ENCODE measurements at places on chromosomes 11 and 22. TPM values are rescaled to one million over a fixed set of nuclear protein-coding genes. Genes with fewer than 3 reads are reported as not detected.
A peak's percentile ranks its signal among the peaks of the same experiment; 100 is the strongest.

P2RY6 gene
- total RNA-seq = 1.9 TPM

MMP12 gene
- not detected for total RNA-seq

DNA sequence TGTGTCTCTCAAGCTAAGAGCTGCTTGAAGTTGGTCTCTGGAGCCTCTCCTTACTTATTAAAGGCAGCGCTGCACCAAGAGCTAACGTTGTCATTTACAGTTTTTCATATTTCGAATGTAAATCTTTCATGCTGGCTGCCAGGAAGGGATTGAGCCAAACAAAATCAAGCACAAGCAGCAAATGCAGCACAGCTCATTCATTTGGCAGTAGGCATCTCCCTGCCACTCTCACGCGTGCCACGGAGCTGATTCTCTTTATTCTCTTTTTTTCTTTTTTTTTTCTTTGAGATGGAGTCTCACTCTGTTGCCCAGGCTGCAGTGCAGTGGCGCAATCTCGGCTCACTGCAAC, 1.4 kb upstream of the VEGFB start:
- peaks cover 6% of the 10 kb centered on the region for H3K36me3 ChIP-seq
- H3K27ac ChIP-seq = no peak overlapping the region
- no peaks in the 10 kb centered on the region for H3K4me1 ChIP-seq
- H3K4me3 ChIP-seq = no peak overlapping the region
- H3K27me3 ChIP-seq = no peaks in the 10 kb centered on the region
- DNase-seq = no peak

DNA sequence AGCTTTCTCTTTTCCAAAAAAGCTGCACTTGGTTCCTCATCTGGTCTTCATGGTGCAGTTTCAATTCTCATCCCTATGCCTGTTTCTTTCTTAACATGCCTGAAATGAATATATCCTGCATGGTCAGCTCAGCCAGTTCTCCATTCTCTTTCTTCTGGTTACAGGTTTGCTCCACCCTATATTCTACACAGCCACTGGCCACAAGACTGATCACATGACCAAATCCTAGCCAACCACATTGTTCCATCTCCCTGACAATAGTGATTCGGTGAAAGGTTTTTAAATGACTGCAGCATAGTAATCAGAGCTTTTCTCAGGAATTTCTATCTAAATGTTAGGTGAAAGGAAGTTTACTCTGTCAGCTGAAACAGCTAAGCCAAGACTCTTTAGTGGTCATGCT, 891.4 kb downstream of the METTL15 start:
- H3K4me1 ChIP-seq = no peaks in the 10 kb centered on the region
- no peak overlapping the region for H3K4me3 ChIP-seq
- H3K36me3 ChIP-seq = no peaks in the 10 kb centered on the region

DNA sequence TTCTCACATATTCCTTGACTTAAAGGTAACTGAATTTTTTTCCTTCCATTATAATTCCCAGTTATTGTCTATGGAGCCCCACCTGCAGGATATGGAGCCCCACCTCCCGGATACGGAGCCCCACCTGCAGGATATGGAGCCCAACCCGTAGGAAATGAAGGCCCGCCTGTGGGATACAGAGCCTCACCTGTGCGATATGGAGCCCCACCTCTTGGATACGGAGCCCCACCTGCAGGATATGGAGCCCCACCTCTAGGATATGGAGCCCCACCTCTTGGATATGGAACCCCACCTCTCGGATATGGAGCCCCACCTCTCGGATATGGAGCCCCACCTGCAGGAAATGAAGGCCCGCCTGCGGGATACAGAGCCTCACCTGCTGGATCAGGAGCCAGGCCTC, 28.1 kb downstream of the WBP2NL start:
- DNase-seq = no peak
- no peaks in the 10 kb centered on the region for H3K36me3 ChIP-seq
- no peak overlapping the region for H3K4me3 ChIP-seq
- H3K4me1 ChIP-seq = no peaks in the 10 kb centered on the region
- H3K27me3 ChIP-seq = no peaks in the 10 kb centered on the region

DNA sequence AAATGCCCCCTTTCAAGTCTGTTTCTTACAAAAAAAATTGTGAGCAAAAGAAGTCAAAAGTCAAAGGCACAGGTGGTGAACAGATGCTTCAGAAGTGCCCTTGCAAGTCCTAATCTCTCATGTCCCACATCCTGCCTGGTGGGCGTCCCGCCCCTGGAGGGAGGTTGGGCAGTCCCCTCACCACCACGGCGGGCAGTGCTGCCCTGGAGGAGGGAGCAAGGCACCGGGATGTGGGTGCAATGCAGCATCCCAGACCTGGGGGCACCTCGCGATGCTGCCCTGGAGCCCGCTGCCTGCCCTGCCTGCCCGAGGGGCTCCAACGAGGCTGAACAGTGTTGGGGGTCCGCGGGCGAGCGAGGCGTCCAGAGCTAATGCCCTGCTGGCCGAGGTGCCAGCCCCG, 15.9 kb downstream of the MRGPRG start:
- peaks cover 6% of the 10 kb centered on the region for H3K4me1 ChIP-seq
- DNase-seq = no peak
- H3K36me3 ChIP-seq = no peaks in the 10 kb centered on the region
- H3K27ac ChIP-seq = no peak overlapping the region

MOV10L1 gene
- total RNA-seq = 1.1 TPM

- no peak overlapping the region for H3K4me3 ChIP-seq
- no peak for DNase-seq
- no peaks in the 10 kb centered on the region for H3K4me1 ChIP-seq
- H3K27me3 ChIP-seq = no peaks in the 10 kb centered on the region
- H3K27ac ChIP-seq = no peak overlapping the region
Measured at GRCh38 chr11:37849706-37850105, 1251.7 kb upstream of the RAG2 start.

GRCh38 chr22:22576244-22576988, 17.4 kb upstream of the PRAME start:
- no peaks in the 10 kb centered on the region for H3K36me3 ChIP-seq
- H3K4me3 ChIP-seq = no peak overlapping the region
- no peaks in the 10 kb centered on the region for H3K4me1 ChIP-seq
- H3K27me3 ChIP-seq = no peaks in the 10 kb centered on the region
- H3K27ac ChIP-seq = no peak overlapping the region

- H3K27me3 ChIP-seq = no peaks in the 10 kb centered on the region
- H3K36me3 ChIP-seq = no peaks in the 10 kb centered on the region
- no peak overlapping the region for H3K27ac ChIP-seq
Measured at GRCh38 chr22:50139843-50140415, 30.6 kb upstream of the PANX2 start.

DNA sequence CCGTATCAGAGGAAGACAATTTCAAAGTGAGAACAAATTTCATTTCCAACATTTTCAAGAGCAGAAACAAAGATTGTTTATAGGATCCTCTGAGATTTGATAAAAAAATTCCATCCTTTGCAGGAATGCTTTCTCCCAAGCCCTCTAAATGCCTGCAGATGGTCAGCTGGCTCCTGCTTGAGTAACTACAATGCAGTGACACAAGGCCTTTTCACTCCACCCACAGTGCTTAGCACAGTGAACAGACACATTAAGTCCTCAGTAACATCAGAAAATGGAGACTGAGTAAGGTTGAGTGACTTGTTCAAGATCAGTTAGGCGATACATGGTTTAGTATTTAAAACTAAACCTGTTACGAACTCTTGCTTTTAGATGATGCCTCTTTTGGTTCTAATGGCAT, 527.1 kb upstream of the CCDC90B start:
- DNase-seq = no peak
- no peak overlapping the region for H3K4me3 ChIP-seq
- H3K27ac ChIP-seq = no peak overlapping the region

DNA sequence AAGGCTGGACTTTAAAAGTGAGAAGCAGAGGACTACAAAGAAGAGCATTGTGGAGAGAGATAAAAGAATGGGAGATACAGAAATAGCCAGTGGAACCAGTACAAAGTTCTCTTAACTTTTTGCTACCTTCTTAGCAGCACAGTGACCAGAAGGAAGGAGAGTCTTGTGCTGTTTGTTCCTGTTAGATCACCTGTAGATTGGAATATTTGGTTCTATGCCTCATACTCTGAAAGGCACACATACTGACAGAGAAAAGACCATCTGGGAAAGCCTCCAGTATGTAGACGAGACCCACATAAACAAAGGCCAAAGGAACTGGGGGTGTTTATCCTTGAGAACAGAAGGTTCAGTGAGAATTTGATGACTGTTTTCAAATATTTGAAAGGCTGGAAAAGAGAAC, 18.7 kb downstream of the RNF141 start:
- no peak overlapping the region for H3K4me3 ChIP-seq
- no peak overlapping the region for H3K27ac ChIP-seq
- no peak for DNase-seq
- peaks cover 70% of the 10 kb centered on the region for H3K36me3 ChIP-seq

- H3K36me3 ChIP-seq = no peaks in the 10 kb centered on the region
- H3K27ac ChIP-seq = no peak overlapping the region
- no peaks in the 10 kb centered on the region for H3K4me1 ChIP-seq
- no peak overlapping the region for H3K4me3 ChIP-seq
- DNase-seq = no peak
- H3K27me3 ChIP-seq = no peaks in the 10 kb centered on the region
Measured at GRCh38 chr11:27592098-27592780, 85.7 kb upstream of the LIN7C start.

DNA sequence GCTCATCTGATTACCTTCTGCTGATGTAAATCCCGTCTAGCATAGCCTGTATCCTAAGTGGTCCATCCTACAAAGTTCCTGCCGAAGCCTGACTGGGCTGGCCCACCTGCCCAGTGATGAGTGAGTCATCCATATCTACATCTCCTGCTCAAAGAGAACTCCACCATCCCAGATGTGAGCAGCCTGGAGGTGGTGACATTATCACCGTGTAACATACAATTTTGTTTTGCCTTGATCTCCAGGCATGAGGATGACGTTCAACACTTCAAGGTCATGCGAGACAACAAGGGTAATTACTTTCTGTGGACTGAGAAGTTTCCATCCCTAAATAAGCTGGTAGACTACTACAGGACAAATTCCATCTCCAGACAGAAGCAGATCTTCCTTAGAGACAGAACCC, 5.6 kb downstream of the TMA7B start:
- H3K27ac ChIP-seq = no peak overlapping the region
- H3K4me1 ChIP-seq = peaks cover 26% of the 10 kb centered on the region
- no peaks in the 10 kb centered on the region for H3K27me3 ChIP-seq
- no peaks in the 10 kb centered on the region for H3K36me3 ChIP-seq
- H3K4me3 ChIP-seq = no peak overlapping the region
- no peak for DNase-seq

GRCh38 chr11:102272047-102272824, 45.0 kb upstream of the BIRC3 start:
- H3K36me3 ChIP-seq = no peaks in the 10 kb centered on the region
- no peak overlapping the region for H3K4me3 ChIP-seq
- no peaks in the 10 kb centered on the region for H3K27me3 ChIP-seq

GRCh38 chr11:69638941-69639681, 1.8 kb upstream of the CCND1 start:
- peak overlapping the region; percentile 29 for H3K4me3 ChIP-seq
- no peaks in the 10 kb centered on the region for H3K4me1 ChIP-seq

DNA sequence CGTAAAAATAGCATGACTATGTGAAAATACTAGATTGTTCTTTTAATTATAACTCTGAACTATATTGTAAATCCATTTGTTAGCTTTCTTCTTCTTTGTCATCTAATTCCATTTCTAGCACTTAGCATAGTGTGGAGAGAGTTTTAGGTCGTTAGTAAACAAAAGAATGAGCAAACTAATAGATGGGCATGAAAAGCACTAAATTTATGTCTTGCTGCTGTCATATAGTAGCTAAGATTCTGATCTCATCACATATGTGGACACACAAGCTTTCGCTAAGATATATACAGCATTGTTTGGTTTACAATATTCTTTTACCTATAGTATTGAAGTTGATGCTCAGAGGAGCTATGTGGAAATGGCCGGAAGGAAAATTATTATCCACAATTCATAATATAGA, 370.5 kb downstream of the CNTN5 start:
- no peaks in the 10 kb centered on the region for H3K36me3 ChIP-seq
- DNase-seq = no peak
- no peaks in the 10 kb centered on the region for H3K4me1 ChIP-seq
- H3K27me3 ChIP-seq = no peaks in the 10 kb centered on the region

OR4D10 gene
- total RNA-seq = not detected

AGBL2 gene
- total RNA-seq = not detected

TIGD3 gene
- total RNA-seq = not detected

- H3K27ac ChIP-seq = no peak overlapping the region
- H3K4me3 ChIP-seq = no peak overlapping the region
- no peaks in the 10 kb centered on the region for H3K27me3 ChIP-seq
- H3K36me3 ChIP-seq = peaks cover 4% of the 10 kb centered on the region
Measured at GRCh38 chr11:20005747-20006146, 154.5 kb downstream of the DBX1 start.

DNA sequence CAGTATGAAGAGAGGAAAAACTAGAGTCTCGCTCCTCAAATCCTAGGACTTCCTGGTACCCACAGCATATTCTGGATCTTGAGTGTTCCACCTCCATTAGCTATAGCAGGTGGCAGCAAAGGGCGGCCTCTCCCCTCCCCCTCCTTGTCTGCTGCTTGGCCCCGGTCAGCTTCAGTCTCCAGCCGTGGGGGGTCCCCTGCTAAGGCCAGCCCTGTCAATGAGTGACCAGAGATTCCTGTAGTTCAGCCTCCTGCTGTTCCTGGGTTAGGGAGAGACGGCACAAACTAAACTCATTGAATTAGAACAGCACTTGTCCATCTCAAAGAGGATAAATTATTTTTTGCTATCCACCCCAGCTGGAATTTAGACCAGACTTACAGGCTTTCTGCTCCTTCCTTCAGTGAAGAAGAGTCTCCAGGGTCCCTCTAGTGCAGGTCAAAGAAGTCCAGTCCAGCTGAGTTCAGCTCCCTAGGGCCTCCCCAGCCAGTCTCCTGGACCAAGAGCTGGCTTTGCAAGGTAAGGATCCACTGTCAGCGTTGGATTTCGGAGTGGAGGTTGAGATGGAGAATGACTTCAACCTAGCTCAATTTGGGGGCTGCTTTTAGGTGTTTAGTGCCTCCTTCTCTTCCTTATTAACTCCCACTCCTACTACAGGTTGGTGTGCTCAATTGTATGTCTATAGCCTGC, 1.1 kb upstream of the PHLDB1 start:
- H3K27me3 ChIP-seq = no peaks in the 10 kb centered on the region
- peak; percentile 58 for DNase-seq
- H3K4me1 ChIP-seq = peaks cover 77% of the 10 kb centered on the region

DNA sequence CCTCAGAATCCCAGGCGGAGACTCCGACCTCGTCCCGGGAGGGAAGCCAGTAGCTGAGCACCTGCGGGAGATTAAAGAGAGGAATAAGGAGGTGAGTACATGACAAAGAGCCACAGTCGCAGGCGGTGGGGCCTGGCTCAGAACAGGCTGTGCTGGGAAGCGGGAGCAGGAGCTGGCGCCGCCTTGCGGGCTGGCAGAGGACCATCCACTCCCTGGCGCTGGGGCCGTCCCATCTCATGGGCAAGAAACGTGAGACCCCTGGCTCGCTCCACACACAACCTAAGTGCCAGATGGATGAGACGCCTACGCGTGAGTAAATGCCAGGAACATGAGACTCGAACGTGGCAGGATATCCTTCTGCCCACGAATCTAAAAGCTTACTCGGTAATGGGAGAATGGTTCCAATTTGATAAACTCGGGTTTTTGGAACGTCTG, 6.3 kb downstream of the CEND1 start:
- H3K36me3 ChIP-seq = no peaks in the 10 kb centered on the region
- H3K4me3 ChIP-seq = peak overlapping the region; percentile 13
- H3K27me3 ChIP-seq = no peaks in the 10 kb centered on the region
- DNase-seq = peak; percentile 83

All from right atrium auricular region (tissue), 2 donors.